ENCODE measurements at places on chromosomes 4 and X. TPM values are rescaled to one million over a fixed set of nuclear protein-coding genes. Genes with fewer than 3 reads are reported as not detected.

GRCh38 chrX:40573763-40574162 lies 7.0 kb upstream of the ATP6AP2 start:
- DNase-seq, result peak; percentile 34

DNA sequence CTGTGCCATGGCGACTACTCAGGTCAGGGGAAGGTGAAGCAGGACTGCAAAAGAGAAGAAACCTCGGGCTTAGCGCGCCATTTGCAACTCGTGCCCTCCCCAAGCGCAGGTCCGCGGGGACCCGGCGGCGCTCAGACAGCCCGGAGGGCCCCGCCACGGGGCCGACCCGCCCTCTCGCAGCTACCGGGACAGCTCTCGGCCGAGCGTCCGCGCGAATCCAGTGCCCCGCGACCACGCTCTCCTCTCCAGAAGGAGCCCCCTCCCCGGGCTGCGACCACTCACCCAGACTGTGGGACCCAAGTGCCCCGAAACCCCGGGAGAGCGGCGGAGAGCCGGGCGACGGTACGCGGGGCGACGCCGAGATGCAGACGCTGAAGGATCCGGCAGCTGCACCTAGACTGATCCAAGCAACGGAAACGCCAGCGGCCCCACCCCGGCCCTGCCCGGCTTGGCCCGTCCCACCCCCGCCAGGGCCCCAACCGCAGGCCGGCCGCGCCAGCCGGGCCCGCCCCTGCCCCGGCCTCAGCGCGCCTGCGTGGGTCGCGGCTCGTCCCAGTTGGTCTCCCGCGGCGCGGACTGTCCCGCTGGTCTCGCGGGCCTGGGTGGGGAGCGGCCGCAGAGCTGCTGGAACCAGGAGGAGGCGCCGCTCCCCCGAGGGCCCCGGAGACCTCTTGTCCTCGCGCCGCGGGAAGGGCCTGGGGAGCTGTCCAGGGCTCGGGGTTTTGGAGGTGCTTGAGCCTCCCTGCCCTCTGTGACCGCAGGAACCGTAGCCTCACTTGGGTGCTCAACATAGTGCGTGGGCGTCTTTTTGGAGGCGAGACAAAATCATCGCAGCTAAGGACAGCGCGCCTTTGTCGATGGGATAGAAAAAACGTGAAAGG lies at the start of gene ANXA5:
Gene ANXA5, minus strand, starts transcription at position 400 of the 881 bp plus-strand sequence. Its CDS starts 391 bp downstream, at position 9.
- DNase-seq, result peak; percentile 84

- no peak for DNase-seq
Measured at GRCh38 chr4:110963662-110964280, 340.9 kb upstream of the PITX2 start.

- peak; percentile 47 for DNase-seq
Measured at GRCh38 chrX:23782455-23782854, 518 bp upstream of the SAT1 start.

GRCh38 chrX:45824471-45824870 lies 623.8 kb upstream of the DIPK2B start:
- DNase-seq, result peak; percentile 97

GRCh38 chr4:55183926-55184599 lies 58.7 kb upstream of the KDR start:
- peak; percentile 92 for DNase-seq

DNA sequence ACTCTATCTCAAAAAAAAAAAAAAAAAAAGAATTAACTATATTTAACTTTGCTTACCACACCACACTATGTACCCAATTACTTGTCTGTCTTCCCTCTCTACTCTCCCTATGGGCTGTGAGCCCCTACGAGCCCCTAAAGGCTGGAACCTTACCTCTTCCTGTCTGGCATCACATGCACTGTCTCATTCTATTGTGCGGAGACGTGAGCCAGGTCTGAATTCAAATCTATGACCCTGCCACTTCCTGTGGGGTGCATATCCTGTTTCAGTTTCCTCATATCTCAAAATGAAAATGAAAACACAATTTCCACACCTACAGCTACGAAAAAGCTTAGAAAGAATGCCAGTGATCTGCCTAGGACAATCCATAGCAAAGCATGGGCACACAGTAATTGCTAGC lies 42.9 kb upstream of the HS3ST1 start:
- DNase-seq, result peak; percentile 25

- DNase-seq, result peak; percentile 1
Measured at GRCh38 chr4:125254106-125254505, 60.6 kb upstream of the FAT4 start.

DNA sequence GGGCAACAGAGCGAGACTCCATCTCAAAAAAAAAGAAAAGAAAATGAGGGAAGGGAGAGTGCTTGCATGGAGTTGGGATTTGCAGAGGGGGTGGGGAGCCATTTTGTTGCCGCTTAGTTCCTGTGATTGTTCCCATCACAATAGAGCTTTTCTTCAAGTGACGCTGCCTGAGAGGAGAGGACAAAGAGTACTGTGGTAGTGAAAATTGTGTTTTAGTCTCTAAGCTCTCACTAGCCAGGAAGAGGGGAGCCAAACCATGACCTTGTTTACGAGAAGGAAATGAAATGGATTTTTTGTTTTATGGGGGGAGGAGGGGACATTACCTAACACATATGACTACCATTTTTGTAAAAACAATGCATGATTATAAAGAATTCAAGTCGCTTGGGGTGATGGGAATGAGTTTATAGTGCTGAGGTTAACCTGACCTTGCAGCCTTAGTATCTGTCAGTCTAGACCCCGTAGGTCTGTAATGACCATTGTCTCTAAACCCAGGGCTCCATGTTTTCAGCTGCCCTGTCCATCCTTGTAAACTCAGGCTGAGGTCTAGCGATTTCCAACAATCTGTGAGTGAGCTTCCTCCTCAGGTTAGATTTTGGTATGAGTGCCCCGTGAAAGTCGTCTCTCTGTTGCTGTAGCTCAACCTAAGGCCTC lies 18.8 kb downstream of the SRD5A3 start:
- no peak for DNase-seq

DNA sequence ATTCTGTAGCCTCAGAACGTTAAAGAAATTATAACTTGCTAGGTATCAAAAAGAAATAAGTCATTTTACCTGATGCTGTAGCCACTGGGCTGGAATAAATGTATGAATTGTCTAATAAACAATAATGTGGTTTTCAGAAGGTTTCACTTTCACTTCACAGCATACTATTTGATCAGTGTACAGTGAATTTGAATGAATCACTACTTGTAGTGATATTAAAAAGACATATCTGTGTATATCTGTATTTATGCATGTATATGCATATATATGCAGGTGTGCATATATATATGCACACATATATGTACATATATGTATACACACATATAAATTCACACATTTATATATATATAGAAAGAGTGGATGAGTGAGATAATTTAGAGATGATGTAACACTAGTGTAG lies 440.0 kb upstream of the PCDH10 start:
- DNase-seq, result no peak

GRCh38 chr4:98242538-98242937 lies 18.6 kb upstream of the RAP1GDS1 start:
- DNase-seq, result peak; percentile 41

DNA sequence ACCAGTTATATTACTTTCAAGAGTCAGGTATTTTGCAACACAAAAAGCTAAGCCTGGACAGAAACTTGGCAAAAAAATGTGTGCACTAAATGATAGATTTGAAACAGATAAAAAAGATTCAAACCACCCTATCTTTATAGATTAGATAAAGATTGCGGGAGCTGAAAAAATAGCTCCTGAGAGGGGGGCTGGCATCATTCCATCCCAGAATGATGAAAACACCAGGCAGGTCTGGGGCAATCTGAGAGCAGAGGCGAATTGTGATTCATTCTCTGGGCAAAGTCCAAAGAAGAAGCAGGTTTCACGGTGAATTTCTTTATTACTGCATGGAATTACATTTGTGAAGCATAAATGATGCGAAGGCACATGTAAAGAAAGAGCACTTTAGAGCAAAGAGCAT lies 168.5 kb upstream of the DMD start:
- no peak for DNase-seq

DNA sequence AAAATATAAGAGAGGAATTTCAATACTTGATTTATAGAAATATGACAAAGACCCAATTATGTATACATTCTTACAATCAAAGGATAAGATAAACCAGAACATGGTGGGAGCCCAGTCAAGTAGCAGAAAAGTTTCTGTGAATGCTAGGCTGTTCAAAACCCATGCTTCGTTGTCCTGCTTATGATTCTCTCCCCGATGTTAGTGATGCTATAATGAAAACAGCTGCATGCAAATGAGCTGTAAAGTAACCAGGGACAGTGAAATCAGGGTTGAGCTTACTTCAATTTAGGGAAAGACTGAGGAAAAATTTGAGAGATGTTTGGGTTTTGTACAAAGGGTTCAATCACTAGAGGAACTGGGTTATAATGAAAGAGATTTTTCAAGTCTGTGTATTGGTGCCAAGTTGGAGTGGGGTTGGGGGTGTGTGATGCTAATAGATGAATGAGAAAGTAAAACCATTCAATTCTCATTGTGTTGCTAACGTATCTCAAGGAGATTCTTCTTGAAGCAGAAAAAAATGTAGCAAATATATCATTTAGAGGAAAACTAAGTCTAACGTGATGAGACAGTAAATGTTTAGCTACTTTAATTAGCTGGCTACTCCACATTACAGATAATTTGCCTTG lies 59.3 kb upstream of the PPP1R2C start:
- no peak for DNase-seq

DNA sequence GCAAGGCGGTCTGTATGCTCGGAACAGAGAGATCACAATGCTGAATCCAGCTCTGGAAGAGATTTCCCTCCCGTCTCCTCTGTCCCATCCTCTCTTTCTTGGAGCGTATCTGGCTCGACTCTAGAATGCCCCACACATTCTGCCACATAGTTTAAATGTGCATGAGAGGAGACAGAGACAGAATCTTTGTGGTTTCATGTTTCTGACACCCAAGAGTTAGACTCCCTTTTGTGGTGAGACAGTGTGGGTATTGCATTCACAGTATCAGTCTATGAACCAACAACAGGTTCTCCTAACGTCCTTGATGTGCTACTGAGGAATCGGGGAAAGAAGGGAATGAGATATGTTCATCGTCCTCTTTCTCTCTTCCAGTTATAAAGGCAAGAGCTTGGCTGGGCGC lies 25.3 kb downstream of the FAM47E start:
- no peak for DNase-seq

GRCh38 chr4:40401631-40402030 lies 66.5 kb downstream of the CHRNA9 start:
- no peak for DNase-seq

GRCh38 chr4:25029479-25030276 lies 1.1 kb downstream of the LGI2 start:
- no peak for DNase-seq

DNA sequence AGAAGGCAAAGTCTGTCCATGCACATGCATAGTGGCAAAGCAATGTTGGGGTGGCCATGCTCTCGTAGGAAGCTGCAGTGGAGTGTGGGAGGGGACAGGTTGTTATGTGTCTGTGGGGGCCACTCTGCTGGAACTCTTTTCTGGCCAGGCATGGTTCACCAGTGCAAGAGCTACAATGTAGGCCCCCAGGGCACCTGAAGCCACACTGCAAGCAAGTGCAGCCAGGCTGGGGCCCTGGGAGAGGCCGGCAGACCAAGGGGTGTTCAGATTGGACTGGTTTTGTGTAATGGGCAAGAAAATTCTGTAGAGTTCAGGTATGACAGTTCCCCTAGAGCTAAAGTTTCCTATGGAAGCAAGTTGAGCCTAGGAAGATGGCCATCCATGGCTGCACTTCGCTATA lies 97.0 kb upstream of the ZC4H2 start:
- no peak for DNase-seq

- DNase-seq, result no peak
Measured at GRCh38 chr4:108446556-108446955, 173.8 kb upstream of the RPL34 start.

- no peak for DNase-seq
Measured at GRCh38 chr4:162644346-162644745, 480.5 kb upstream of the FSTL5 start.

GRCh38 chr4:70177090-70177489 lies 18.4 kb upstream of the ODAM start:
- no peak for DNase-seq

GRCh38 chr4:23355258-23355657 lies 534.6 kb downstream of the PPARGC1A start:
- no peak for DNase-seq

DNA sequence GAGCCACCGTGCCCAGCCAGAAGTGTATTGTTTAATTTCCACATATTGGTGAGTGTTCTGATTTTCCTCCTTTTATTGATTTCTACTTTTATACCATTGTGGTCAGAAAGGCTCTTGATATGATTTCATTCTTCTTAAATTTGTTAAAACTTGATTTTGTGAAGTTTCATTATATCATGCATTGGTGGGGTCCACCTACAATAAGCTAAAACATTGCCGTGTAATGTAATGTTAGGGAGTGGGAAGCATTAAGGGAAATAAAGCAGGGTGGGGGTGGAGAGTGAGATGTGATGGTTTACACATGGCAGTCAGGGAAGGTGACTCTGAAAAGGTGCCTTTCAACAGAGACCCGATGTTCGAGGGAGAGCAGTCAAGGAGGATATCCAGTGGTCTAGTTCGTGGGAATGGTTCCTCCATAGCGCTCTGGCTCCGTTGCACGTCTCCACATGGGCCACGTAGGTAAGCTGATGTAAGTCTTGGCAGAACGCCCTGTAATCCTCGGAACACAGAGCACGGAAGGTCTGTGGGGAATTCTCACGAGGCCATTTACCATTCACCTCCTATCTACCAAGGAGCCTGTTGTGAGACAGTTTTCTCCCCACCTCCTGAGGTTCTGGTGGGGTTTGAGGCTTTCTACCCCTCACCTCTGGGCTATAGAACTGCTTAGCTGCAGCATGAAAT lies 7.7 kb upstream of the WDR13 start:
- DNase-seq, result no peak

- no peak for DNase-seq
Measured at GRCh38 chr4:123365412-123365811, 31.2 kb upstream of the SPRY1 start.

- DNase-seq, result no peak
Measured at GRCh38 chr4:71254451-71255012, 84.3 kb upstream of the SLC4A4 start.

ZNF718 gene
- total RNA-seq, result 3.2 TPM

STK26 gene
- 21.3 TPM for total RNA-seq

RBM47 gene
- total RNA-seq, result 11.2 TPM

SPANXN3 gene
- total RNA-seq, result not detected

PDCL2 gene
- total RNA-seq, result not detected

ZNF41 gene
- total RNA-seq, result 11.7 TPM

WDFY3 gene
- total RNA-seq, result 12.2 TPM

DRP2 gene
- 0.44 TPM for total RNA-seq

CXCL8 gene
- 33.1 TPM for total RNA-seq

TRIM2 gene
- 18.4 TPM for total RNA-seq

CCKAR gene
- total RNA-seq, result 26.1 TPM

MAML3 gene
- 2.3 TPM for total RNA-seq

TRIML2 gene
- total RNA-seq, result 0.27 TPM

TCEAL7 gene
- total RNA-seq, result 5.2 TPM

MAP3K15 gene
- total RNA-seq, result not detected

AFM gene
- not detected for total RNA-seq
